ENCODE measurements at places on chromosomes 11 and 22.
A peak's percentile ranks its signal among the peaks of the same experiment; 100 is the strongest.

GRCh38 chr22:47055921-47056320 lies 293.5 kb downstream of the TBC1D22A start:
- no peak for ATAC-seq

DNA sequence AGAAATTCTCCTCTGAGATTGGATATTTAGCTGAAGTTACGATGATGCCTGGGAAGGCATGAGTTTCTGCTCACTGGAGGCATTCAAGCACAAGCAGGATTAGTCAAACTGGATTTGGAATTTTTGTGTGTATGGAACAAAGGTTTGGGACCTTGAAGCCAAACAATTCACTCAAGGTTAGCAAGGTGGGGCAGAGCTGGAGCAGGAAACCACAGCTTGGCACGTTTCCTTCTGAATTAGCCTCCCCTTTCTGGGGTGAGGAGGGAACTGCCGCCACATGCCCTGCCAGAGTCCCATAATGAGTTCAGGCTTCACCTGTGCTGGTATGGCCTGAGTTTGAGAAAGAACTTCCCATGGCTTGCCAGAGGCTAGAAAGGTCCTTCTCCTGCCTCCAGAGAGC lies 50.9 kb upstream of the RRAS2 start:
- ATAC-seq = no peak

- ATAC-seq = no peak
Measured at GRCh38 chr22:36520423-36520822, 8.5 kb downstream of the EIF3D start.

DNA sequence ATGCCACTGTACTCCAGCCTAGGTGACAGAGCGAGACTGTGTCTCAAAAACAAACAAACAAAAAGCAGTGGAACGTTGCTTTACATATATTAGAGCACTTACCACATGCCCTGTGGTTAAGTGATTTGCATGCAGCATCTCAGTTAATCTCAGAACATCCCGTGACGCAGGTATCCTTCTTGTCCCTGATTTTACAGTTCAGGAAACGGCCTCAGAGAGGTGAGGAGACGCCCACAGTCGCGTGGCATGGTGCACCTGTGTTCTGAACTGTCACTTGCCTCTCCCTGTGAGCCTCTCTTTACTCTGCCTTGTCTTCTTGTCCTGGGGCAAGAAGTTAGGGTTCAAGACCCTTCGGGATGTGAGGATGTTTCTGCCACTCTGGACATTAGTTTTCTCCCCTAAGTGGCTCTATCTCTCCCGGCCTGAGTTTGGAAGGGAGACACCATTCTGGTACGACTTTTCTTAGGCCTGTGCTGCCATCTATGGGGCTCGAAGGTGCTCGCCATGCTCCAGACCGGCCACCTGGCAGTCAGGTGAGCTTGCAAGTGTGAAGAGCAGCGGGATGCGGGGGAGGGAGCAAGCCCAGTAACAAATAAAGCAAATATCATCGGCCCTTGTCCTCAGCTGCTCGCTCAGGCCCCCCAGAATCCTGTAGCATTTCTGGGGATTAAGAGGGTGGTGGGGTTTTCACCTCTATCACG lies 25.6 kb downstream of the YWHAH start:
- peak; percentile 85 for ATAC-seq

GRCh38 chr22:35343664-35344550 lies 37.0 kb upstream of the HMOX1 start:
- ATAC-seq = no peak

DNA sequence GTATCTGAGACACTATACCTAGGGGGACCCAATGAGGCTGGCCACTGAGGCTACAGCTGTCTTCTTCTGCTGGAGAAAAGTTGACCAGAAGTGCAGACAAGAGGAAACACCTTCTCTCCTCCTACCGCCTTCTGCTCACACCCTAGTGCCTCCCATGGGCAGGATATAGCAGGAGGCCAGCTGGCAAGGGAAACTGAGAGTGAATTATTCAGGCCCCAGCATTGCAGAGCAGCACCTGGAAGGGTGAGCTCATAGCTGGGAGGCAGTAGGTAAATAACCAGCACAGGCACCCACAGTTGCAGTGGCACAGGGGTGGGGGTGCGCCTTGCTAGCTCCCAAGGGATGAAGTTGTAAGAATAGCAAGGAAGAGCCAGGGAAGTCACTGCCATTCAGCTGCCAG lies 267.4 kb upstream of the NCAM1 start:
- ATAC-seq = no peak

DNA sequence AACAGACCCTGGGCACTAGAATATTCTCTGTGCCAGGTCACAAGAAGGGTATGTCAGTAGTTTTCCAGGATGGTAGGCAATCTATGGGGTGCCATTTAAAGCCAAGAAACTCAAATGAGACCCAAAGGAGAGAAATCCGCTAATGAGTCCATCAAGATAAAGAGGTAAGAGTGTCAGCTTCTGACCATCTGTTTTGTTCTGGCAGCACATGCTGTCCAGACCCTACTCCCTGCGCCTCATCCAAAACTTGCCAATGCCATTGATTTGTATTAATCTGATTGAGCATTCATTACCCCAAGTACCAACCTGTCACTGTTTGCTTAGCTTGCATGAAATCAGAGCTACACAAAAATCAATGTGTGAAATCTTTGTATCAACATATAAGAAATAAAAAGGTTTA lies 229.0 kb downstream of the BLID start:
- ATAC-seq = no peak

GRCh38 chr11:7353100-7353499 lies 101.4 kb downstream of the SYT9 start:
- ATAC-seq = no peak

GRCh38 chr11:131823772-131824171 lies 453.4 kb downstream of the NTM start:
- ATAC-seq = peak; percentile 57

DNA sequence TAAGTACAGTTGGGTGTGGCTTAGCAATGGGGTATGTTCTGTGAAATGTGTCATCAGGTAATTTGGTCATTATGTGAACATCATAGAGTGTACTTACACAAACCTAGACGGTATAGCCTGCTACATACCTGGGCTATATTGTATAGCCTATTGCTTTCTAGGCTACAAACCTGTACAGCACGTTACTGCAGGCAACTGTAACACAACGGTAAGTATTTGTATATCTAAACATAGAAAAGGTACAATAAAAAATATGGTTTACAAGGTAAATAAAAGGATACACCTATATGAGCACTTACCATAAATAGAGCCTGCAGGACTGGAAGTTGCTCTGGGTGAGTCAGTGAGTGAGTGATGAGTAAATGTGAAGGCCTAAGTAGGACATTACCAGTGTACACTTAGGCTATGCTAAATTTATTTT lies 73.1 kb upstream of the GDPD4 start:
- peak; percentile 66 for ATAC-seq

GRCh38 chr11:100550912-100551632 lies 136.0 kb upstream of the ARHGAP42 start:
- peak; percentile 57 for ATAC-seq

DNA sequence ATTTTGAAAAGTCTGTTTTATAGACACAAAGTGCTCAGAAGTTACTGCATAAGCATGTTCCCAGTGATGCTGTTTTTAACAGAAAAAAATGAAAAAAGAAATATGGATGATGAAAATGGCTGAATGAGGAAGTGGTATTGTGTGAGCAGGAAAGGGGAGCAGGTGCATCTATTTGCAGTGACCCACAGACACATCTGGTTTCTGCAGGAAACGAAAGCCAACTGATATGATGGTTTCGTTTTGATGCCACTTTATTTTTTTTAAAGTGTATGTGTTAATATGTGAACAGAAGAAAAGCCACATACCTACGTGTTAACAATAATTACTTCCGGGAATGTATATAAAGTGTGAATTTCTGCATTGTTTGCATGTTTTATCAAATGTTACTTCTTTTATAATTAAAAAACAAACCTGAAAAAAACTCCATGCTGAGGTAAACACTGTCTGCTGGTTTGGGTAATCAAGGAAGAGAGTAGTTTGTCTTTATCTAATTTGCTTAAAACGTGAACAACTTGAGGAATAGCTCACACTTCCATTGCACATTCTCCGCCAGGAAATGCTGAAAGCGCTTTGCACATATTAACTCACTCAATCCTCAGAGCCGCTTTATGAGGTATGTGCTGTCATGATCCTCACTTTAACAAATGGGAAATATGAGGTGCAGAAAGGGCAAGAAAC lies 1335.9 kb downstream of the TBC1D22A start:
- ATAC-seq = no peak

DNA sequence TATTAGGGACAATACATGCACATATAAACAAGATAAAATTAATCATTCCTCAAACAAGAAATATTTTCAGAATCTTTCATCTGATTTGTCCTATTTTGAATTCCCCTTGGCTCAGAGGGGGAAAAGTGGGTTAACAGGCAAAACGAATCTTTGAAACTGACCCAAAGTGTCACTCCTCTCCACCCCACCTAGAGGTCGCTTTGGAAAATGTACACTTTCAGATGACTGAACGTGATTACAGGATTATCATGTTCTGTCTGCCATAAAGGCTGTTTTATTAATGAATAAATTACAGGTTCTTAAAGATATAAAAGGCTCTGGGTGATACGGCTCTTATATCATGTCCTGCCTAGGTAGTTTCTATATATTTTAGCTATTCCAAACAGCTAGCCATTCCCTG lies 1735.0 kb downstream of the LRRC4C start:
- ATAC-seq = no peak

GRCh38 chr11:74443071-74443864 lies 24.1 kb downstream of the KCNE3 start:
- peak; percentile 11 for ATAC-seq

DNA sequence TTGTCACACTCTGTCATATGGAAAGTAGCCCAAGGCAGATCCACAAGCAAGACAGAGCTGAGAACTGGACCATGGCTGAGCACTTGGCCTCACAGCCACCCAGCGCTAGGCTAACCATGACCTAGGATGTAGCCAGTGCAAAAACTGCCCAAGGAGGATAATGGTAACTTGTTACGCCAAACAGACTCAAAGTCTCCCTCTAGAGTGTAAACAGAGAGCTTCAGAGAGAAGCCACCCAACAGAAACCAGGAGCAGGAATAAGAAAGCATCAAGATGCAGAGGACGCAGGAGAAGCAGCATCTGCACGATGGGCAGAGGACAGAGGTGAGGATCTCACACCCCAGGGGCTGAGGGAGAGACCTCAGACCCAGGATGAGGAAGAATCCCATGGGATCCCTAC lies 97.9 kb downstream of the RCN1 start:
- ATAC-seq = no peak

DNA sequence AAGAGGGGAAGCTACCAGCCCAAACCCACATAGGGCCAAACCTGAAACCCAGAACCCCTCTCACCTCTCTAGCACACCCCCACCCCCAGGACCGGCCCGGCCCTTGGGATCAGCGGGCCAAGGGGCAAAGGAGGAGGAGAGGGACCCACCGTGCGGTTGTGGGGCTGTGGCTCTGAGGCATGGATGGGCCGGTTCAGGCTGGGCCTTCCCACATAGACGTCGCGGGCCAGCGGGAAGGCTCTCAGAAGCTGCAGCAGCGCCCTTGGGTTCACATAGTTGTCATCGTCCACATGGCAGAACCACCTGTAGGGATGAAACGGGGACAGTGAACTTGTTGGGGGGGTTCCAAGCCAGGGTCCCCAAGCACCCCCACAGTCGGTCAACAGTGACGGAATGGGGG lies 7.0 kb downstream of the MFNG start:
- no peak for ATAC-seq

DNA sequence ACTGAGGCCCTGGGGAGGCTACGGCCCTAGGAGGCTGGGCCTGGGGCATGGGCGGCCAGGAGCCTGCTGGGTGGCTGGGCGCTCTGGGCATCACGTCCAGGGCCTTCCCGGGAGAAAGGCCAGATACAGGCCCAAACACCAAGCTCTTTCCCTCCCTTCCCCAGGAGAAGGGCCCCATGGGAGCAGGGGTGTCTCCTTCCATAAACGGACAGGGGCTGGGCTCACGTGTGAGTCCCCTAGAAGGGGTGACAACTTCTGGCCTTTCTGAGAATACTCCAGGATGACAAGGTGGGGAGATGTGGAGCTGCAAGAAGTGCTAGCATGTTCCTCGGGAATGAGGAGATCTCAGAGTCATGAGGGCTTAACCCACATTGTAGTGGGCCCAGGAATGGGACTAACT lies 19.5 kb upstream of the SYT8 start:
- no peak for ATAC-seq

DNA sequence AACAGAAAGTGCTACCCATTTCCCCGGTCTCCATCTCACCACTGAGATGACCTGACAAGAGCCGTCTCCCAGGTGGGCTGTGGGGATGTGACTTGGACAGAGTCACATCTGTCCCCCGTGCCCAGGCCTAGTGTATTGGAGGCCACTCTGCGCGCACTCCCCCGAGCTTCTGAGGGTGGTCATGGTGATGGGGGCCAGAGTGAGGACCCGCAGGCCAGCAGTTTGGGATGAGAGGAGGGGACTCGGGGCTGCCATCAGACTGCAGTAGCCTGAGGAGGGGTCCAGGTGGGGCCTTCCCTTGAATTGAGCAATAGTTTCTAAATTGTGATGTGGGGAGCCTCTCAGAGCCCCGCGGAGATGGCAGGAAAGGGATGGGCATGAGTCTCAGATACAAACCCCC lies 852.6 kb downstream of the TBC1D22A start:
- no peak for ATAC-seq

GRCh38 chr22:24440718-24441405 lies 13.5 kb downstream of the ADORA2A start:
- no peak for ATAC-seq

DNA sequence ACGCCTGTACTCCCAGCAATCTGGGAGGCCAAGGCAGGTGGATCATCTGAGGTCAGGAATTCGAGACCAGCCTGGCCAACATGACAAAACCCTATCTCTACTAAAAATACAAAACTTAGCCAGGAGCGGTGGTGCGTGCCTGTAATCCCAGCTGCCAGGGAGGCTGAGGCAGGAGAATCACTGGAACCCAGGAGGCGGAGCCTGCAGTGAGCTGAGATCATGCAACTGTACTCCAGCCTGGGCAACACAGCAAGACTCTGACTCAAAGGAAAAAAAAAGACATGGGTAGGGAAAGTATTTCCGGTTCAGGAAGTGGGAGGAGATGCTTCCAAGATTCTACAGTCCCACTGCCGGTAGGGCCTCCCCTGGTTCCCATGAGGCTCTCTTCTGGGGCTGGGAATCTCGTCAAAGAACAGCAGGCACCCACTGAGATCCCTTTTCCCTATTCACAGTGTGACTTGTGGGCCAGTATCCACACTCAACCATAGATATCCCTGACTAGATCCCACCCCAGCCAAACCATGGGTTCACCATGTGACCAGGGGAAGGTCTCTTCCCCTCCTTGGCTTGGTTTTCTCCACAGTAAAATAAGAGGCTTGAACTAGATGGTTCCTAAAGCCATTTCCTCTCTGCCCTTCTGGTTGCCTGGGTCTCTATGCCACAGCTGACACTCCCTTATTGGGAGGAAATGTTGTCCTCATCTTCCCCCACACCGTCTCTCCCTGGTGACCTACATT lies 443.3 kb downstream of the BUD13 start:
- ATAC-seq = no peak

- ATAC-seq = no peak
Measured at GRCh38 chr11:6563667-6564066, 39.7 kb downstream of the RRP8 start.

GRCh38 chr22:22474733-22475132 lies 33.8 kb downstream of the ZNF280B start:
- no peak for ATAC-seq

All from motor neuron (in vitro differentiated cells).